ENCODE measurements at places on chromosomes 3 and 15.

DNA sequence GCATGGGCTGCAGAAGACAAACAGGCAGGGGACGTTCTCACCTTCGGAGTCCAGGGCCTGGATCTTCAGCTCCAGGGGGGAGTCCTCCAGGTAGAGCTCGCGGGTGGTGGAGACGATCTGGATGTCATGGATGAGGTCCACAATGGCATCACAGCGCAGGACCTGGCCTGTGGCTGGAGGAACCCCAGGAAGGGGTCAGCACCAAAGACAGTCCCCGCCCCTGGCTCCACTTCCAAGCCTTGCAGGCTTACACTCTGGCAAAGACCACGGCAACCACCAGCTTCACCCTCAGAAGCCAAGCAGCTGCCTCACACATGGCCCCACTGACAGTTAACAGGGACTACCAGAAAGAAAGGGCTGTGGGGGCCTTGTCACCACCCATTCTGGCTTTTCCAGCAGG is 22.8 kb downstream of the NUP210 start:
- no peak for DNase-seq

DNA sequence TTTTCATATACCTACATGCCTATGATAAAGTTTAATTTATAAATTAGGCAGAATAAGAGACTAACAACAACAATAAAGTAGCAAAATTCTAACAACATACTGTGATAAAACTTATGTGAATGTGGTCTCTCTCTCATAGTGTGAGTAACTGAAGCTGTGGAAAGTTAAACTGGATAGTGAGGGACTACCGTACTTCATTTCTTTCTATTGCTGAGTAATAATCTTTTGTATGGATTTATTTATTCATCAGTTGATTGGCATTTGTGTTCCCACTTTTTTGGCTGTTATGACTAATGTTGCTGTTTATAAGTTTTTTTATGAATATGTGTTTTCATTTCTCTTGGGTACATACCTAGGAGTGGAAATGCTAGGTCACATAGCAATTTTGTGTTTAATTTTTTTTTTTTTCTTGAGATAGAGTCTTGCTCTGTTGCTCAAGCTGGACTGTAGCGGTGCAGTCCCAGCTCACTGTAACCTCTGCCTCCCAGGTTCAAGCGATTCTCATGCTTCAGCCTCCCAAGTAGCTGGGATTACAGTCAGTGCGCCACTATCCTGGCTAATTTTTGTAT is 41.0 kb downstream of the RNF111 start:
- DNase-seq, result no peak

DNA sequence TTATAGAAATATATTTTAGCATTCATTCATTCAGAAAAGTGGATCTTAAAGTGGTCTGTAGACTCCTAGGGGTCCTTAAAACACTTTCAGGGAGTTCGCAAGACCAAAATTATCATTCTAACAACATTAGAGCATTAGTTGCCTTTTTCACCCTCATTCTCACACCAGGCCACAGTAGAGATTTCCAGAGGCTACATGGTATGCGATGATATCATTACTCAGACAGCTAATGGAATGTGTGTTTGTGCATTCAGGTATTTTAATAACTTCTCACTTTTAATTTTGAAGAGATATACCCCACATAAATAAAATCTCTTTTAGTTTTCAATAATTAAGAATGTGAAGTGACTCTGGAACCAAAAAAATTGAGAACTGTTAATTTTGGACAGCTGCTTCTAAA is 206.9 kb downstream of the NSUN3 start:
- no peak for DNase-seq

- DNase-seq, result no peak
Observed at GRCh38 chr3:33957176-33957575, 158.7 kb downstream of the PDCD6IP start.

DNA sequence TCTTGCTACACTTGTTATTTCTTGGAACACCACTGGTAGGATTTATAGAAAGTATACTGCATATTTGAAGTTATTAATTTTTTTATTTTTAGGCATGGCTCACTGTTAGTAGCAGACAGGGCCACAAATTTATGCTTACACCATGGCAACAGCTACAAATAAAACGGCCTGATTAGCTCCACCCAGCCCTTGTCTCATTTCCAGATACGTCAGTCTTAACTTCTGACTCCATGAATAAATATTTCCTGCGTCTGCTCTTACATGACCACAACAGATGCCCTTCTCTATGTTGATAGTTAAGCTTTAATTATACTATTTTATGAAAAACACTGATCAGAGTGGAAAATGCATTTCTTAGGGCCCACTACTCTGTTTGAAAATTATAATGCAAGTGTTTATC is 62.3 kb upstream of the CPOX start:
- no peak for DNase-seq

DNA sequence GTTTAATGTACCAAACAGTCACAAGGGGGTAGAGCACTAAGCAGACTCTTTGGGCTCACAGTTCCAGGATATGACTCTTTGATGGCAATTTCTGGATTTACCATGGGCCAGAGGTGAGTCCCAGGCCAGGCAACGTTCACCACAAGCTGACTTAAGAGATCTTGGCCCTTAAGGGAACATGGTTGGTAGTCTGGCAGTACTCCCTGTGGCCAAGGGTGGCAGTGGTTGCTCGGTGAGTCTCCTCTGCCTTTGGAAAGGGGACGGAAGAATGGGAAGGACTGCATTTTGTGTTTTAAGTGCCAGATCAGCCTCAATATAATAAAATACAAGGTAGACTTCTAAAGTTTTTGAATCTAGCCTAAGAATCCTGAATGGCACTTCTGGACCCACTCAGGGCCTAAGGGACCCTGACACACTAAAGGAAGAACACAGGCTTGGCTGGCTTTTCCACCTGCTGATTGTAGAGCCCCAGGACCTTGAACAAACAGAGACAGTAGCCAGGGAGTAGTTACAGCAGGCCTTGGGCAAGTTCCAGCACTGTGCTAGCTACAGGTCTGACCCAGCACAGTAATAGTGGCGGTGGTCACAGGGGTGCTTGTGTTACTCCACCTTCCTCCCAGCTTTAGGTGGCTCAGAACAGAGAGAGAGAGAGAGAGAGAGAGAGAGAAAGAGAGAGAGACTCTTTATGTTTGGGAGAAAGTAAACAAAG is 730.7 kb upstream of the ALCAM start:
- no peak for DNase-seq

GRCh38 chr3:152199102-152199840 is 69.5 kb upstream of the MBNL1 start:
- DNase-seq, result no peak

DNA sequence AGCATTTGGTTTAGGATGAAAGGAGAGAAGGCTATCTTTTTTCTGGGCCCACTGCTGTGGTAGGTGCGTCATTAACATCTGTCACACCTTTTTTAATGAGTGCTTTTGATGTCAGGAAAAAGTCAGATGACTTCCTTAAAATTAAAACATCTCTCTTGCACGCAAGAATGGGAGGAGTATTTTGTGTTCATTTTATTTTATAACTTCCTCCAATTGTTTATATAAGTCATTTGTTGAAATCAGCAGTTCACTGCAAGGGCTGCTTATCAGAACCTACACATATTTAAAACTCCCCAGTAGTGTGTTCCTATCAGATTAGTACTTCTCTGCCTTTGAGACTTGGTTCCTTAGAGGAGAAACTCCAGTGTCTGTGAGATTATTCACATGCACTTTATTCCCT is 143.8 kb downstream of the NEO1 start:
- no peak for DNase-seq

DNA sequence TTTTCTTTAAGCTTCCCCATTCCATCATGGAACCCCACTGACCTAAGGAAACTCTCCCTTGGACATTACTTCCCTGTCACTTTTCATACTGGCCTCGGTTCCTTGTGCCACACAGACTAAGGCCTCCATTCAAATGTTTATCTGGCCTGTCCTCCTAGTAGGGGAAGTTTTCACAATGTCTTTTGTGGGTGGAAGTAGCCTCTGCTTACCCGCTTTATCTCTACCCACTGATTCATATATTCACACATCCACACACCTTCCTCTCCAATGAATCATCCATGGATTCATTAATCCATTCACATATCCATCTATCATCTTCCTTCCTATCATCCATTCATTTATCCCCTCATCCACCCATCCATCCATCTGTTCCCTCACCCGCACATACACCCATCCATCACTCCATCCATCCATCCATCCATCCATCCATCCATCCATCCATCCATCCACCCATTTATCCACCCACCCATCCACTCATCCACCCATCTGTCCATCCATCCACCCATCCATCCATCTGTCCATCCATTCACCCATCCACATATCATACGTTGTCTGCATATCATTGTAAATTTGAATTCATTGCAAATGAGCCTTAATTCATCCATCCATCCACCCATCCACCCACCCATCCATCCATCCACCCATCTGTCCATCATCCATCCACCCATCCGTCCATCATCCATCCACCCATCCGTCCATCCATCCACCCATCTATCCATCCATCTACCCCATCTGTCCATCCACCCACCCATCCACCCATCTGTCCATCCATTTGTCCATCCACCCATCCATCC is 49.1 kb downstream of the IQSEC1 start:
- no peak for DNase-seq

DNA sequence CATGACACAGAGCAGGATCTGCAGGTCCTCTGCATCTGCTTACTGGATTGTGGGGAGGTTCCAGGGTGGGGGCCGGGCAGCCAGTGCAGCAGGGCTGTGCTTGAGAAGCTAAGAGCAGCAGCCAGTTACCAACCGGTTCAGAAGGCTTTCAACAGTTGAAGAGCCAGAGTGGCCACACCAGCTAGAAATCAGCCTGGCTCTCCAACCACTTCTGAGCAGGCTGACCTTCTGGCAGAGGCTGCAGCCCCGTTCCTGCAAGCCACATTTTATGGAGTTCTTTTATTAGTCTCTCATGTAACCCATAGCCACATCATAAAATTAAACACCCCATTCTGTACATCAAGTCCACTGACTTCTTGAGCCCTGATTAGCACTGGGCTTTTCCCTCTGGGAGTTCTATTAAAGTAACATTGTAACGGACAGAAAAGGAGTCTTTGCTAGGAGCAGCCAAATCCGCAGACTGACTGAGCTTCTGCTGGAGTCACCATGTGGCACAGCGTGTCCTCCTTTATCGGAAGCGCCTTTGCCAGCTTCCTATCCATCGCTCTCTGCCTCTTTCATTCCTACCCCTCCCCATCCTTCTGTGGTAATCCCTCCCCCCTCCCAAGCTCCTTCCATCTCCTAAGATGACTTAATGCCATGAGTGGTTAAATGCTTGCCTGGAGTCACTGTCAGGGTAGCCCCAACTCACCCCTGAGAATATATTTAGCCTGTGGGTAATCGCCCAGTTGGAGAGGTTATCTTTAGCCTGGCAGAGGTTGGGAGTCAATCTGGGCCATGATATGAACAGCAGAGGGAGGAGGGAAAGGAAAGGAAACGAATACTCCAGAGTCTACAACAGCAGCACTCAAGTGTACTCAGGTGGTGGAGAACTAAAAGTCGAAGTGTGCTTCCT is 138.5 kb upstream of the HES1 start:
- no peak for DNase-seq

DNA sequence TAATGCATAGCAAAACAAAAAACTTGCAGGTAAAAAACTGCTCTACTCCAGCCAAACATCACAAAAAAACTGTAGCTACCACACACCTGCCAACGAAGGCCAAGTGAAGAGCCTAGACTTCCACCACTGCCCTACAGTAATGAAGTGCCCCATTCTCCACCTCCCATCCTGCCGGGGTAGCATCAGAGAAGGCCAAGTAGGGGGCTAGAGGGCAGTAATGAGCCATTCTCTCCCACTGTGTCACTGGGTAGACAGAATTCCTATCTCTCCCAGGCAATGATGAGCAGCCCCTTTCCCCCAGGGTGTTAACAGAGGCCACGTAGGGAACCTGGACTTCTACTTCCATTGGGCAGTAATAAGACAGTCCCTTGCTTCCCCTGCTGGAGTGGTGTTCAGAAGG is 9.5 kb downstream of the SEC22C start:
- DNase-seq, result peak; percentile 14

DNA sequence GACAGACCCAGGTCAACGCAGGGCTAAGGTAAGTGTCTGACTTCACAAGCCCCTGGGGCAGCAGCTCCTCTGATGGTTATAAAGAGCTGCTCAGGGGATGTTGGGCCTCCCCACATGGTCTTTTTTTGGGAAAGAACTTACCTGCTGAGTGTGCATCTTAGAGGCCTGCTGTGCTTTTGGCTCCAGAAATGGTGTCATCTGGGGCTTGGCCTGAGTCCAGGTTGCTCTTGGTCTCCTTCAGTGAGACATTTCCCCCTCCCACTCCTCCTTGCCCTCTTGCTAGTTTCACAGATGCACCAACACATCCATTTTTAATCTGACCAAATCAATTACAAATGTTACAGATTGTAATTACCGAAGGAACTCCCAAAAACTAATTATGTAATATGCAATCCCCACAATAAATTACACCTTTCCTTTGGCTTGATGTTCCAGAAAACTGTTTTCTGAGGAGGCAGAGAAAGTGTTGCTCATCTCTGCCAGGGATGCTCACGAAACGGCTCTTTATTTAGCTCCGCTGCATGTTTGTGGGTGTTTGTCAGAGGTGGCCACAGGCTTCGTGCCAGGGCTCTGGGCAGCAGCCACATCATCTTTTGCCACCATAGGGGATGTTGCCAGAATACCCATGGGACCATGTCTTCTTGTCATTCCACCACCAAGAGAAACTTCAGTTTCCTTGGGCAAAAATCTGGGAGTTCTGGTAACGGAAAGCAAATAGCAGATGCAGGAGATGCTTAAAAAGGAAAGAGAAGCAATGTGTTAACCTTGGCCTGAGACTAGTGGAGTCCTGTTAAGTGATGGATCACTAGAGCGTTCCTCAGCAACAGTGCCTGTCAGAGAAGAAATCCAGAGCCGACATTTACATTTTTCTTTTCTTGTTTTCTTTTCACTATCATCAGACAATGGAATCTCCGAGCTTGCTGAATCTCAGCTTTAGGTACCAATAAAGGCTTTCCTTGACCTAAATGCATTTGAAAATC is 799.9 kb downstream of the AGBL1 start:
- no peak for DNase-seq

DNA sequence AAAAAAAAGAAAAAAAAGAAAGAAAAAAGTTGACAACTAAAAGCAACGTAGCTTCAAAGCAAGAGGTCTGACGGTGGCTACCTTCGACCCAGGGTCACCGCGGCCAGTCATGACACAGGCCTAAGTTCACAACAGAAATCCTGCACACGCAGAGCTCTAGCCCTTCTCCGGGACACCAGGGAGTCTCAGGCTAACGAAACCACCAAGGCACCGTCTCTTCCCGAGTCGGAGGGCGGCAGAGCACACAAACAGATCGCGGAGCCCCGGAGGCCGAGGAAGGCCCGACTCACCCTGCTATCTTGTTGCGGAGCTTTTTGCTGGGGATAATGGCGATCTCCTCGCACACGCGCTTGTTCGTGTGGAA is 584 bp downstream of the RPS17 start:
- peak; percentile 23 for DNase-seq

- no peak for DNase-seq
Observed at GRCh38 chr3:39109086-39109485, 1.6 kb downstream of the TTC21A start.
